Occipital lobe (tissue), 3 donors: ENCODE measurements at places on chromosomes 7 and 10.

DNA sequence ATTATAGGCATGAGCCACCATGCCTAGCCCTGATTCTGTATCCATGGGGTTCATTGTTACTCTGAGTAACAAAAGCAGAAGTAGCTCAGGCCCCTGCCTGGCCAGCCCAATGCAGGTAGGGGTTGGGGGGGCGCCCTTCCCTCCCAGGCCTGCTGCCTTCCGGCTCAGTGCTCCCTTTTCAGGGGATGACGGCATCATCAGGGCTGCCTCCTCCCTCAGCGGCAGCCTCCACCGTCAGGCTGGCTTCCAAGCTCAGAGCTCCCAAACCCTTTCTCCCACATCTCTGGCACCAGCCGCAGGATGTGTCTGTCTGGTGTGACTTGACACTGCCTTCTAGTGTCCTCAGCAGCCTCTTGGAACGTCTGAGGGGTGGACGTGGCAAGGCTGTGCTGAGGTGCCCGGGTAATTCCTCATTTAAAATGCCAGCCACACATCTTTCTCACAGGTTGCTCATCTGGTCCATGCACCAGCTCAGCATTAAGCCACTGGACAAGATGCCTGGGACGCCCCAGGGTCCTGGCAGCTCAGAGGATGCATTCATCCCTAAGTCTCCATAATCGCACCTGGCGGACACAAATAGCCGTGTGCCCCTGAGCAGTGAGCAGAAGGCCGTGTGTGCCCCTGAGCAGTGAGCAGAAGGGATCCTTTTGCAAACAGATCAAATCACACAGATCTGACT lies 38.2 kb downstream of the PAPOLB start:
- no peak for DNase-seq

GRCh38 chr7:102248456-102249395 lies 37.9 kb upstream of the SH2B2 start:
- DNase-seq = no peak

DNA sequence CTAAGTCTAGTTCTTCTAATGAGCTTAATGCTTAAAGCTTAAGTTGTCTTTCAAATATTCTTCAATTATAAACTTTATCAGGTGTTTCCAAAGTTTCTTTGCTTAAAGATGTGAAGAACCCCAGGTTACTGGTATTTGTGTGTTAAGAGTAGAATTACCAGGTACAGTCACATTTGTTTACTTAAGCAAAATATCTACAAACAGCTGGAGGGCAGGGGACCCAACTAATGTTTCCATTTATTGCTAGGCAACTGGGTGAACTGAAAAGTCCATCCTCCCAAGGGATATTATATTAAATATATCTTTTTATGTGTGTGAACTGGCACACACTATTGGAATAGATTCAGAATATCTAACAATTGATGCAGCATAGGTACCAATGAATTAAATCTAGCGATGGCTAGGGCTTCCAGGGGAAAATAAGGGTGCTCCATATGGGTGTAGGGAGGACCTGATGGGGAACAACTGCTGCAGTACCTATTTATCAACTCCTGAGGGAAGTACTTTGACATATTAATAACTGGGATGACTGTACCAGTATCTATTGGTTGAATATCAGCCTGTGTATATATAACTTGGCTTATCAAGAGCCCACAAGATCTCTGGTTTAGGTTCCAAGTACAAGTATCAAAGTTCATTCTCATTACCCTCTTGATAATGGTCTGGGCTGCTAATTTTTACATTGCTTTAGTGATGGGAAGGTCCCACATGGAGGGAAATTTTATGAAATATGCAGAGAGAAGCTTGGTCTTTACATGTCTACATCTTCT lies 10.3 kb upstream of the AGR3 start:
- no peak for DNase-seq

GRCh38 chr7:100642534-100642907 lies 1.2 kb upstream of the TFR2 start:
- DNase-seq = no peak

- no peak for DNase-seq
Observed at GRCh38 chr10:30502266-30503060, 68.5 kb downstream of the MAP3K8 start.

DNA sequence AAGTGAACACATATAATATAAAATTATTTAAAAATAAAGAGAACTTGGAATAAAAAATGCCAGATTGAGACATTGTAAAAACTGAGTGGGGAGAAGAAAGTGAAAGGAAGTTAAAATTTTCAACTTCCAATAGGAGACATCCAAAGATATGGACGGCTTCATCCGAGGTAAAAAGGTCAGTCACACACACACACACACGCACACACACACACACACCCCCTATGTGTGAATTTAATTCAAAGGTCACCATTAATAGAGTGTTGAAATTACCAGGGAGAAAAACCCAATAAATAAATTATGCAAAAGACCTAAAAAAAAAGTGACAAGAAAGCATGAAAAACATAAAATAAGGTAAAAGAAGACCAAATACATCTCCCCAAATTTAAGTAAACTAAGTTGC lies 131.0 kb upstream of the DNAJB12 start:
- no peak for DNase-seq

GRCh38 chr10:112816033-112816430 lies 134.0 kb upstream of the TCF7L2 start:
- DNase-seq = no peak

- no peak for DNase-seq
Observed at GRCh38 chr7:15555381-15555859, 6.4 kb downstream of the AGMO start.

GRCh38 chr7:100469227-100470044 lies 5.4 kb upstream of the SPACDR start:
- peak; percentile 44 for DNase-seq
